Stimulated activated CD4-positive, alpha-beta T cell treated with anti-CD3 and anti-CD28 coated beads, Interleukin-2, amount 100 ng/mL, for 4 hours (primary cell): ENCODE measurements at places on chromosomes 7 and 10.

DNA sequence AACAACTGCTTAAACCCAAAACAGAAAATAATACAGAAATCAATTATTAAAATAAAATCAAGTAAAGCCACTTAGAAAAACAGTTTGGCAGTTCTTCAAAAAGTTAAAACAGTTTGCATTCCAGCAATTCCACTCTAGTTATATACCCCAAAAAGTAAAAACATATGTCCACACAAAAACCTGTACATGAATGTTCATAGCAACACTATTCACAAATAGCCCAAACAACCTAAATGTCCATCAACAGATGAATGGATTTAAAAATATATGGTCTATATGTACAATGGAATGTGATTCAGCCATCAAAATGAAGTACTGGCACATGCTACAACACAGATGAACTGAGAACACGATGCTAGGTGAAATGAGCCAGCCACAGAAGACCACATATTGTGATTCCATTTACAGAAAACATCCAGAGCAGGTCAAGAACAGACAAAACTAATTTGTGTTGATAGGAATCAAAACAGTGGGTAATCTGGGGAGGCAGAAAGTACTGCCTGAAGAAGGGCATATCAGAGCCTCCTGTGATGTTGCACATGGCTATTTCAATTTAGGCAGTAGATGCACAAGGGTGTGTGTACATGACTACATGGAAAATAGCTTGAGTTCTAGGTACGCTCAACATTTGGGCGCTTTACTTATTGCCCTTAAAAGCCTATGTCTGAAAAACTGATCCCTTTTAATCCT, 66.3 kb downstream of the CYTH3 start:
- DNase-seq: no peak

GRCh38 chr7:43825391-43825808, 43.9 kb downstream of the MRPS24 start:
- DNase-seq: no peak

GRCh38 chr10:48872234-48872633, 67.4 kb downstream of the LRRC18 start:
- no peak for DNase-seq

GRCh38 chr7:47301105-47301477, 280.8 kb downstream of the TNS3 start:
- DNase-seq: no peak

- DNase-seq: no peak
Observed at GRCh38 chr7:32048970-32049491, 21.2 kb downstream of the PDE1C start.

DNA sequence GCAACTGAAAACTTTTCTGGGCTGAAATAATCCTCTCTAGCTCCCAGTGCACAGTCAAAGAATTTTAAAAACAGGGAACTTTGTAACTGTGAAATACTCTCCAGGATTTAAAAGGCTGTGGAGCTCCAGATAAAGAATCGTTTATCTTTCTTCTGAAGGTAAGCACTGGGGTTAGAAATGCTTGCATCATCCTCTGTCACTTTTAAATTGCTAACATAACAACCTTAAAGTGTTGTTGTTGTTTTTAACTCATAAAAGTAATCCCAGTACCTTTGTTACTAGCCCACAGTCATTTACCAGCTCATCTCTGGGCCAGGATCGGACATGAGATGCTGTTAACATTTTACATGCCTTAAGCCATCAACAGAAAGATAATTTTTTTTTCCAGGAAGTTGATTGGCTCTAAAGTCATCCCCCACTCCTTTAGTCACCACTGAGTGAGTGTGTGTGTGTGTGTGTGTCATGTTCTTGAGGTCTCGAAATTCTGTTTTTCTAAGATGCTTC, at the start of gene SLC39A12:
Gene SLC39A12 (plus strand): TSS at position 51 of the 504 bp plus-strand sequence. CDS start 1,359 bp downstream, outside the sequence.
- DNase-seq: no peak

DNA sequence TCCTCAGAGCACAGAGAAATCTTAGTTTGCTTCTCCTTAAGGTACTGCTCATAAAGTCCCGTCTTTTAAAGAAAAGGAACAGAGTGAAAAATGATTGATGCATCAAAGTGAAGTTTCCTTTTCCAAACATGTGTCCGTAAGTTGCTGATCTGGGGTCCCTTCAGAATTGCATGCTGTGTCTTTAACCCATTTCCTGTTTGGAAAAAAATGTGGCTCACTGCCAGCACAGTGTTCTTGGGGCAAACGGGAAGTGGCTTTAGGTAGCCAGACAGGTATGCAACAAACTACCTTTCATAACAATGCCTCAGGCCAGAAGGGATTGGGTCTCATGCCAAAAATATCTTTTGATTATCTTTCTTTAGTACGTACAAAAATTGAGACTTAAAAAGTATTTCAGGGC, 50.9 kb downstream of the TFAM start:
- no peak for DNase-seq

DNA sequence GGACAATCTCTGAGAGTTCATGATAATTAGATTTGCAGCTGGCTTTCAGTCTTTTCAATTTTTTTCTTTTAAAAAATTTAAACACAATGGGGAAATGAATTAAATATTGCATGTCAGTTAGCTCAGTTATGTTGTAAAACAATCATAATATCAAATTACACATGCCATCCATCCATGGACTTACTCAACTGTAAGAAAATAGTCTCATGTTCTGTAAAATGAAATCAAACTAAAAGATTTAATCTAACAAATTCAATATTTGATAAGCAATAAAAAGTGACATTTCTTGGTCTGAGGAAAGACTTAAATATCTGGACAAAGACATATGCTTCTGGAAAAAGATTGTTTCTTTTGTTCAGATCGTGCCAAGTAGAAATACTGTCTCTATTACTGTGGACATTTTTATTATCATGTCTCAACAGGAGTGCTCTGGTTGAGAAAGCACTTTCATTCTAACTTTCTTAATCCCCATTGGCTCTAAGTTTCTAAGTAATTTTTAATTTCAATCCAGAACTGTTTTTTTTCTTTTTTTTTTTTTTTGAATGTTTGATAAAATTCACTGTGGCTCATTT, 179.2 kb upstream of the FAM3C start:
- DNase-seq: no peak

DNA sequence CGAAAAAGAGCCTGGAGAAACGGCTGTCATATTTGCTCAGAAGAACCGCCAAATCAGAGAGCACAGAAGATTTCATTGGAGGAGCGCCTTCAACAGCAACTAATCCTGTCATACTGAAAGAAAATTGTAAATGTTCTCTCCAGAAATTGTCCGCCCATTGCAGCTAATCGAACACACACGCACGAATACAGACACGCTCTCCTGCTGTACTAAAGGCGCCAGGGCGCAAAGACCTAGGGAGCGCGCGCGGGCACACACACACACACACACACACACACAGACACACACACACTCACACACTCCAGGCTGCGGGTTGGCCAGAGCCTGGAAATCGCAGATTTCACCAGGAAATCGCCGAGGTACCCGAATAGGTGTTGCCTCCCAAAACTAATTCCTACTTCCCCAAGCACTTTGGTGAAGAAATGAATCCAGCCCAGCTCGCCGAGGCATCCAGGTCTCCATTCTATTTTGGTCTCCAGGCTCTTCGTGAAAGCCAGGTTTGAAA, at the start of gene CHRM2:
Gene CHRM2 (plus strand): TSS at position 157 of the 505 bp plus-strand sequence. CDS start 146,214 bp downstream, outside the sequence.
- DNase-seq: no peak

DNA sequence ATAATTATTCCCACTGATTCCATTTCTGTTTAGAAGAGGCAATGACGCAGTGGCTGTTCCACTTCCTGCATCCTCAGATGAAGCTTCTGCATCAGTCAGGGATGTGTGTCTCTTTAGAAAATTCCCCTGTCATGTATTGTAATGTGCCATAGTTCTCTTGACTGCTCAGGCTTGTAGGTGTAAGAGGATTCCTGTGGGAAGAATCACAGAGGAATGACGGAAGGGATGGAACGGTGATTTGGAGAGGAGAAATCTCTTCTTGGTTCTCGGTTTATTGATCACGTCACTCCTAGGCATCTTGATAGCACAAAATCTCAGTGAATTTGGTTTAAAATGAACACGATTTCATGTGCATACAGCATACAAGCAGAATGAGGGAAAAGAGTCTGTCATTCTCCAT, 69.8 kb upstream of the PRKCQ start:
- DNase-seq: no peak
